Naive B cell (primary cell): ENCODE measurements at places on chromosomes 4 and X. TPM values are rescaled to one million over a fixed set of nuclear protein-coding genes. Genes with fewer than 3 reads are reported as not detected.

UGT2B10 gene
- not detected for polyA plus RNA-seq

FAM241A gene
- polyA plus RNA-seq = 1.0 TPM

PCDH10 gene
- not detected for polyA plus RNA-seq

ETDA gene
- not detected for polyA plus RNA-seq

MAGEA2B gene
- not detected for polyA plus RNA-seq

KCND1 gene
- polyA plus RNA-seq = not detected

ASMT gene
- polyA plus RNA-seq = not detected

SASH3 gene
- 191 TPM for polyA plus RNA-seq

CXCL8 gene
- not detected for polyA plus RNA-seq

SLC6A8 gene
- polyA plus RNA-seq = not detected

SAGE1 gene
- not detected for polyA plus RNA-seq

SOWAHB gene
- polyA plus RNA-seq = not detected

LRRC66 gene
- polyA plus RNA-seq = not detected

SSX4 gene
- polyA plus RNA-seq = not detected

PDLIM3 gene
- not detected for polyA plus RNA-seq

HSD17B13 gene
- polyA plus RNA-seq = not detected

- no peak for DNase-seq
- H3K4me1 ChIP-seq = no peaks in the 10 kb centered on the region
- H3K27me3 ChIP-seq = no peaks in the 10 kb centered on the region
- no peak overlapping the region for H3K27ac ChIP-seq
Observed at GRCh38 chrX:36543499-36543898, 464.7 kb upstream of the FAM47C start.

DNA sequence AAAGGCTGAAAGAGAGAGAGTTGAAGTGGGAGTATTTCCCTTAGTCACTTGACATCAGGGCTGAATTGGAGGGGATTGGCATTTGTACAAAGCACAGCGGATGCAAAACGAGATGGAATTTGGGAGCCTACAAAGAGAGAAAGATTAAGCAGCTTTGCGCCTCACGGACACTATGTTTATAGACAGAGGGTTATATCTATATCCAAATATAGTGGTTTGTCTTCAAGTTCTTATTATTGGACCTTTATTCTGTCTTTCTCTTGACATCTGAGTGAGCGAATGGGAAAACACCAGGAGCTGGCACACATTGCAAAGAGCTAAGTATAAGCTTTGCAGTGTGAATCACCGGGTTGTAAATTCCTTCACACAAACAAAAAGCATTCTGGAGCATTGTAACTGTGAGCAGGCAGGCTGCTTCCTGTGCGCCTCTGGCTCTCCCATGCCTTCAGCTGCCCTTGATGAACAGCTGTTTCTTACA is 500.2 kb downstream of the STIM2 start:
- no peaks in the 10 kb centered on the region for H3K36me3 ChIP-seq
- H3K27ac ChIP-seq = no peak overlapping the region
- no peaks in the 10 kb centered on the region for H3K27me3 ChIP-seq
- DNase-seq = no peak

GRCh38 chr4:34850968-34851367 is 1393.3 kb downstream of the ARAP2 start:
- H3K4me1 ChIP-seq = no peaks in the 10 kb centered on the region
- no peak for DNase-seq
- no peak overlapping the region for H3K27ac ChIP-seq
- no peaks in the 10 kb centered on the region for H3K27me3 ChIP-seq
- no peak overlapping the region for H3K4me3 ChIP-seq
- no peaks in the 10 kb centered on the region for H3K36me3 ChIP-seq

DNA sequence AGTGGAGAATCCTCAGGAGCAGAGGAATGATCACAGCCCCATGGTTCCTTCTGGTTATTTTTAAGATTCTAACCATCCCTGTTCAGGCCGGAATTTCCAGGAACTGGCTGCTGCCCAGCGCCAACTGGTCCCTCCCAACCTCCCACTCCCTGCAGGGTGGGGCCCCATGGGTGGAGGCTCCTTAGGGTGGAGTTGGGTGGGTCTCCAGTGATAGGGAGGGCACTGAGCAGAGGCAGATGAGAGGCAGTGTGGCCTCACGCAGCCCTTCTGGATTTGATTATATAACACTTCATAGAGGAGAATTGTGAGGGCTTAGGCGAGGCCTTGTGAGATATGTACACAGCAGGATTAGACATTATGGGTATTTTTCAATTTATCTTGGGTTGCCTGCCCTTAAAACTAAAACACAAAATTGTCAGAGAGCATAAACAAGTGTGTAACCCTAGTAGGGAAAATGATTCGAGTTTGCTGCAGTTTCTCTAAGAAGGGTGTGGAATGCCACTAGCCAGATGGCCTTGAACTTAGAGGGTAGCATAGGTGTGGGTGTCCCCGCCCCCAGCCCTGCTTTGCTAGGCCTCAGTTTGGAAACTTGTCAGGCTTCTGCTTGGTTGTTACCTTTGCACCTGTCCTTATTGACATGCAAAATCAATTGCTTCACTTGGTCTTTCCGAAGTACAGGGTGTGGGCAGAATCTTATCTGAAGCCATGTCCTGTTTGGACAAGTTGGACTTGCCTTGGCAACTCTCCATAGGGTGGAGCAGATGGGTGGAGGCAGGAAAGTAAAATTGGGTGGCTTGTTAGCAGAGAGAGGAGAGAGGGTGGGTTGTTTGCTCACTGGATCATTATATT is 9.4 kb downstream of the KLF3 start:
- peak overlapping the region; percentile 89 for H3K27ac ChIP-seq
- H3K4me3 ChIP-seq = peak overlapping the region; percentile 65
- DNase-seq = no peak
- no peaks in the 10 kb centered on the region for H3K36me3 ChIP-seq
- H3K4me1 ChIP-seq = peaks cover 76% of the 10 kb centered on the region

GRCh38 chrX:56798866-56799758 is 70.1 kb downstream of the NBDY start:
- H3K36me3 ChIP-seq = no peaks in the 10 kb centered on the region
- no peak overlapping the region for H3K4me3 ChIP-seq
- H3K4me1 ChIP-seq = peaks cover 58% of the 10 kb centered on the region
- peak overlapping the region; percentile 43 for H3K27ac ChIP-seq
- no peak for DNase-seq
